ENCODE measurements at places on chromosomes 13 and 19.

DNA sequence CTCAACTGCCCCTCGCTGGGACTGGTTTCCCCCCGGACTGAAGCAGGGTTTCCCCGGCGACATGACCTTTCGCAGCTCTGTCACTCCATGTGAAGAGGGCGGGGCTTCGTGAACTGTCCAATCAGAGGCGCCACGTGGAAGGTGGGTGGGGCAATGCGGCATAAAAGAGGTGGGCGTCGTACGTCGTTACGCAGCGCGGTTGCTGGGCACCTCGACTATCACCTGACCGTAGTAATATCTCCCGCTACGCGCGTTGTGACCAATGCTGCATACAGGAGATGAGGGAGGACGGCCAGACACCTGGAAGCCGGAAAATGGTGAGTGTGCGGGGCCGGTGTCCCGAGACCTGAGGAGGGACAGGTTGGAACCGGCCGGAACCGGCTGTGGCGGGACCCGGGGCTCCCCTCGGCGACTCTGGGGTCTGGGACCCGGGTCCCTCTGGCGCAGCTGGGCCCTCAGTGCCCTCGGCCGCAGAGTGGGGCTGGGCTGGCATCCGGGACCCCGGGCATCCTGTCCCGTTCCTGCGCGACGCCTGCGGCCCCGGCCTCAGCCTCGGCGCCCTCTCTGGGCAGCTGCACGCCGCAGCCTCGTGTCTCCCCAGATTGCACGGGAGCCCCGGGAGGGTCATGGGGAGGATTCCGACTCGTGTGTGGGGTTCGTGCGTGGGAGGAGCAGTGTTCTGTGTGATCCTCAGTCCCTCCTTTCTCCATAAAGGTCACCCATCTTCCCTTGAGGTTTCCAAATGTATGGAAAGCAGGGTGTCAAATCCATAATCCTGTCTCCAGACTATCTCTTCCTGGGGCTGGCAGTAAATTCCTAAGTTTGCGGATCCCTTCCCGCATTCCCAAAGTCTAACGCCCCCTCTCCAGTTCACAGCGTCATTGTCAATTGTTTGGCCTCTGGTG lies 32.2 kb downstream of the ZNF136 start:
- DNase-seq = peak; percentile 73

DNA sequence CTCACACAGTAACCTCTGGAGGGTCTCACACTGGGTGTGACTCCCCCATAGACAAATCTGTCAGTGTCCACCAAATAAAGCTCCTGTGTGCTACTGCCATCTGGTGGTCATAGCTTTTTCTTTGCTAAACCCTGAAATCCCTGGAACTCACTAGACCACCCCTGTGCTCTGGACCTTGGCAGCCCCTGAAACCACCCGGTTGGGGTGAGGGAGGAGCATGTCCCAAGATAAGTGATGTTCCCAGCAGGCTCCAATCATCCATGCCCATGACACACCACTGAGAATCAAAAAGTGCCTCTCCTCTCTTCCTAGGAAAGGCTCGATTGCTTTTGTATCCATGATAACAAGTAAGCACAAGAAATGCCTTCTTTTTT lies 6.5 kb upstream of the HSD17B14 start:
- DNase-seq = peak; percentile 72

GRCh38 chr19:43305642-43306041 lies 36.3 kb upstream of the PSG9 start:
- no peak for DNase-seq

GRCh38 chr13:93309886-93310523 lies 83.4 kb downstream of the GPC6 start:
- DNase-seq = no peak

DNA sequence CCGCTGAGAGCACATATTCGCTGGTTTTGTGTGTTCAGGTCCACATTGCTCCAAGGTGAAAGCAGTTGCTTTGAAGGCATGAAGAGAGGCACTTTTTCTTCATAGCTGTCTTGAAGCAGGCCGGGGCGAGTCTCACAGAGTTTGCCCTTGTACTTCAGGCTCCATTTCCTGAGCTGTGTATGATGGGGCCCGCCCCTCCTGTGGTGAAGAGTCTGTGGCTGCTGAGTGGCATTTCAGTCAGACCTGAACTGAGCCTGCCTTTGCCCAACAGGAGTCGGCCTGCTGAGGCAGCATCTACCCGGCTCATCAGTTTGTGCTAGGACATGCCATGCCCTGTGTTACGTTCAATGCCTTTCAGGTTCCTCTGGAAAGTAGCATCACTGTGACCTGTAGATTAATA lies 44.4 kb upstream of the C1QTNF9 start:
- peak; percentile 89 for DNase-seq
